ENCODE measurements at places on chromosomes 5 and 9.

DNA sequence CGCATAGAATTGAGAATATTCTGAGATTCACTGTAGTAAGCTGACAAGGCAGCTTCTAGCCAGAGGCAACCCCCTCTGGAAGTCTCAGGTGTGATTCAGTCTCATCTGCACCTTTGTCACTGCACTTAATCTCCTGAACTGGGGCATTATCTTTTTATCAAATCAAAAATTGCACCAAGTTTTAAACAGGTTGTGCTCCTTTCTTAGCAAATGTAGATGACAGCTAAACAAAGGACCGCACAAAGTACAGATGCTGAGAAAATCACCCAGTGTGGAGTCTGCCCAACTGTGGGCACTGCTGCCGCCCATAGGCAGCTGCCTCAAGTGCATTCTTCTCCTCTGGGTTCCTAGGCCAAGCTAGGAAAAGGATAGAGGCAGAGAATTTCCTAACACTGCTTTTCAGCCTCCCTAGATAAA is 51.1 kb downstream of the STARD4 start:
- no peak for DNase-seq

DNA sequence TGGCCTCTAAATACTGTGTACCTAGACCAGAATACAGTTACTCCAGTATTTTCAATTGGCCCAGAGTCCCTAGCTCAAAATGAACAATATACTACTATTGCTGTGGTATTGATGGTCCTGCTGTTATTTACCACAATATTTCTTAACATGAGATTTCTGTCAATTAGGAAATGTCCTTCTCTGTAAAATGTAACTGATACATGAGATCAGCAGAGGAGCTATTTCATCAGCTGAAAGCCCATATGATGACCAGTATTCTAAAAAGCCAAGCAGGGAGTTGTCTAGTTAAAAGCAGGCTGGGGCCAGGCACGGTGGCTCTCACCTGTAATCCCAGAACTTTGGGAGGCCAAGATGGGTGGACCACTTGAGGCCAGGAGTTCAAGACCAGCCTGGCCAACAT is 187.7 kb upstream of the PTGER4 start:
- DNase-seq: no peak

GRCh38 chr5:137565450-137565849 is 66.3 kb upstream of the SPOCK1 start:
- DNase-seq: no peak

DNA sequence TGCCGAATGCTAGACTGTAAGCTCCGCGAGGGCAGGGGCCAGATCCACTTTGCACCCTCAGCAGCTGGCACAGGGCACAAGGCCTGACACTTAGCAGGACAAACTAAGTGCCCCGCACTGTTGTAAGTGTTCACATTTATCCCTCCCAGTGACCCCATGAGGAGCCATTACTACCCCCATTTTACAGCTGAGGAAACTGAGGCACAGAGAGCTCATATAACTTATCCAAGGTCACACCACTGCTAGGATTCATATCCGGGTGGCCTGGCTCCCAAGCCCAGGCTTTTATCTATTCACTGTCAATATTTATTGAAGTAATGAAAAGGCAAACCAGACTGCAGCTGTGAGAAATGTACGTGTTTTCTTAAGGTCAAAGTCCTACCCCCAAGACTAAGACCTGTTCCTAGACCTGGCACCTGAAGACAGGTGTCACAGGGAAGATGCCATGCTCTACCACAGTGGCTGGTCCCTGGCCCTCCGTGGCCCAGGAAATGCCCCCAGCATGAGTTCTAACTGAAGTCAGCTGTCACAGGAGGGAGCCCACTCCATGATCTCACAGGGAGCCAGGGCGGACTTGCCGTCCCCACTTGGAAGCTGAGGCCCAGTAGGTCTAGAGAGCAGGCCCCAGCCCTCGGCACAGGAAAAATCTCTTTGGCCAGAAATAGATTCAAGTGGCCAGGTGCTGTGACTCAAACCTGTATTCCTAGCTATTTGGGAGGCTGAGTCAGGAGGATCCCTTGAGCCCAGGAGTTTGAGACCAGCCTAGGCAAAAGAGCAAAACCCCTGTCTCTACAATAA is 74.7 kb upstream of the IL17B start:
- no peak for DNase-seq

GRCh38 chr5:43635374-43635773 is 32.4 kb downstream of the NNT start:
- no peak for DNase-seq

- no peak for DNase-seq
These were observed 27.9 kb downstream of the C1QTNF2 start for GRCh38 chr5:160342413-160342941.

- DNase-seq: no peak
These were observed 36.7 kb upstream of the TNC start for GRCh38 chr9:115154617-115155016.

DNA sequence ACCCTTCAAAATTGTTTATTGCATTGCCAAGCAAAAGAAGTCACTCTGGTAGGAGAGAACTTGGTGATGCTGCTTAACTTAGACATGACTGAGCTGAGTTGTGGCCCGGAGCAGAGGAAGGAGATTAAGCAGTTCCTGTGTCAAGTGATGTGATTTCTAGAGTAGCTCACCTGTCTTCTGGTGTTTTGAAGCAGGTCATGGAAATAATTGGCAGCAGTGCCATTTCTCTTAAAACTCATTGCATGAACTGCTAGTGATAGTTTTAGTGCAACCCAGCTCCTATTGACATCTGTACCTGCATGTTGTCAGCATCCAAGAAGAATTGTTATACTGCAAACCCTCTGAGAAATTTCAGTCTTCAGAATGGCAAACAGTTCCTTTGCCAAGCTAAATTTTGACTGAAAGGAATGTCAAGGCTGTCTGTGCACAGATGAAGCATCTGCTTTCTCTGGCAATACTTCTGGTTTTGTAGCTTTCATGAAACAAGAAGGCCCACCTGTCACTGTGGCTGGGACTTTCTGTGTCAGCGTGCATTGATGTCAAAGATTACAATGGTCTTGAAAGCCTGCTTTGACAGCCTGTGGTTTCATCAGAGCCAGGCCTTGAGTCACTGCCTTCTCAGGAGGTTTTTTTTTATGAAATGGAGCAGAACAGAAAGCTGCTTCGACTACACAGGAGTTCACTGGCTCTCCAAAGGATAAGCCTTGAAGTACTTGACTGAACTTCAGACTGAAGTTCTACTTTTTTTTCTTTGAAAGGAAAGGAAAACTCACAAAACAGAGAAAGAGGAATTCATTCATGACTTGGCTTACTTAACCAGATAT is 90.6 kb downstream of the RALGPS1 start:
- DNase-seq: peak; percentile 39

GRCh38 chr9:128503870-128504269 is 649 bp upstream of the GLE1 start:
- no peak for DNase-seq

DNA sequence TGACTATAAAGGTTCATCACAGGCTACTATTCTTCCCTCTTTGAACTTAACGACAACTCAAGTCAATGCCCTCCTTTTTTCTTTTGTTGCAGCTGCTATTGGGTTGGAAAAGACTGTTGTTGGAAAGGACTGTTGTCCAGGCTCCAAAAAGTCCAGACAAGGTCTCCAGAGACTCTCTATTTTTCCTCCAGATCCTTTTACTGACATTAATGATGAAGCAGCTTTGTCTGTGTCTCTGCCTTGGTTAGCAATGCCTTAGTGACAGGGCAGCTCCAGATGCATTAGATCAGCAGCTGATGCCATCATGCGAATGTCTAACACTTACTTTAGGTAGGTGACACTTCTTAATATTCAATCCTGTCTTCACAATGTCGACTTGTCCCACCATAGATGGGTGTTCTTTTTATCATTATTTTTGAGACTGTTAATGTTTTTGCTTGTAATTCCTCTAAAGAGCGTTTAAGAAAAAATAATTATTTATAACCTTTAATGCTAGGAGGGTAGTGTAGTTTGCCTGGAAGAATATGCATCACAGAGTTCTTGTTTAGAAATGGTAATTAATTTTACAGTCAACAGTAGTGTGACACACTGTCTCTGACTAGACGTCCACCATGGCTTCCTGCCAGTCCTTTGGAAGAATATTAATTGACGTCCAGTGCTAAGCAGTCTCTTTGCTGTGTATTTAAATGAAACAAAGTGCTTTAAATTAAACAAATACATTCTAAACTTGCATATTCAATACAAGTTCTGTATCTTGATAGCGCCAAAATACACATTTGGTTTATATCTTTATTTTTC is 492.2 kb downstream of the NR2F1-AS1 start:
- DNase-seq: no peak

- no peak for DNase-seq
These were observed 2.0 kb upstream of the SPINK9 start for GRCh38 chr5:148333262-148333849.

DNA sequence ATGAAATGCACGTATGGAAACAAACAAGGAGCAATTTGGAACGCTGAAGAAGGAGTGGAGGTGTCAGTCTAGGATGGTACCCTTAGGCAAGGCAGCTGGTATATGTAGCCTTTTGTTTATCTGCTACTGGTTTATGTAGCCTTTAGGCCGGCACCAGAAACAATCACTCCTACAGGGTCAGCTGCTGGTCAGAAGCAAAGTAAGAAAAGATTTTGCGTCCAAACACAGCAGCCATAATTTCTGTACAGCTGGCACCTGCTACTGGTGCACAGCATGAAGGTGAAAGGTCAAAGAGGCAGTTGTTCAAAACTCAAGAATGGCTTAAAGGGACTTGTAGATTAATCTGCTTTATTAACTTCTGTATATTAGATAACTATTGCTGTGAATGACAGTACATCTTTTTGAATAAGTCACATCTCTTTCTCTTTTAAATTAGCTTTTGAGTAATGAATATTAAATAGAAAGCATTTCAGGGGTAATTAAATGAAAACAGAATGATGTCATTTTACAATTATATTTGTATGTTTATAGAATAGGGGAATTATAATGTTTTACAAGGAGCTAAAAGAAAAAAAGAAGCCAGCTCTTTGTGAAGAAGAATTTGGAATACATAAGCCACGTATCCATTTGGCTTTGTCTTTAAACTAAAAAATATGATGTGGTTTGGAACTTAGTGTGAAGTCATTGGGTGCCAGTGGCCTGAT is 33.1 kb upstream of the TLX3 start:
- DNase-seq: no peak

GRCh38 chr9:16010221-16010620 is 457.4 kb downstream of the CCDC171 start:
- no peak for DNase-seq

DNA sequence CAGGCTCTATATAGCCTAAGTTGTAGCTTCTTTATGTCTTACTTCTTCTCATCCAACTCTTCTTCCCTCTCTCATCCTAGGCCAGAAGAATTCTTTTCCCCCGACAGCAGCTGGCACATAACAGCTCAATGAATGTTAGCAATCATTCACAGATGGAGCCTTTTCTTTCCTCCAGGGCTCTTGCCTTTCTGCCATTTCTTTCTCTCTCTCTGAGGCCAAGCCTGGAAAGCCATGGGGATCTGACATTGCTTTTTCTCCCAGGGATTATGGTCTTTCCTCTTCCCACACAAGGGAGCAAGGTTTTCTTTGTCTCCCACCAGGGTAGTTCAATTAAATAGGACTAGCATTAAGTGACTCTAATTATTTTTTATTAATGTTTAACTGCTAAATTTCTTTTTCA is 20.5 kb downstream of the SMIM15 start:
- no peak for DNase-seq

DNA sequence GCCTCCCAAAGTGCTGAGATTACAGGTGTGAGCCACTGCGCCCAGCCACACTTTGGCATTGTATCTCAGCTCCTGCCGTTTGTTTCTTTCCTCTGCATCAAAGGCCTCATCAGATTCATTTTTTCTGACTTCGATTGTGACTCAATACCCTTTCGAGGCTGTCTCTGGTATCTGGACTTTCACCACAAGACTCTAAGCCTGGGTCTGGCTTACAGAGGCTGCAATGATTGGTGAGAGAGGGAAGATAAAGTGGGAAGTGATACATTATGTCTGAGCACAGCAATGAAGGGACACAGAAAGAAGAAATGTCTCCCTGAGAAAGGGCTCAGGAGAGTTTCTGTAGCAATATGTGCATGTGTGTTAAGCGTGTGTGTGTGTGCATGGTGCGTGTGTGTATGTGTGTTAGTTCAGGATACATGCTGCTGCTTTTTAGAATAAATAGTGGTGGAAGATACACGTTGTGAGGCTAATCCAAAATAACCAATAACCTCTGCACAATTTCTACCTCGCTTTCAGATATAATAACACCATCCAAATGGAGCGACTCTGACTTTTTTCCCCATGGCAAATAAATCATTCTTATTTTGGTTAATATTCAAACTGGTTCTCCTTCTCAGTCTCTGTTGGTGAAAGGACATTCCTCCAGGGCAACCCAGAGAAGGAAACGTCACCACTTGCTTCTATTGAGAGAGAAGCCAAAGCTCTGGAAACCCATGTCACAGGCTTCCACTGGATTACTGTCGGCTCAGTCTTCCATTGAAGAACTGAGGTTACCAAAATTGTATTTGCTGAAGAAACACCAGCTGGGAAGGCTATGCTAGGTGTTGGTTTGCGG is 8.1 kb upstream of the DAB2 start:
- no peak for DNase-seq

All from activated T-helper 1 cell treated with Interleukin-2 at 50 U/mL for 16 hours (primary cell).